Aorta (tissue), 5 donors: ENCODE measurements at places on chromosomes 12 and 14. TPM values are rescaled to one million over a fixed set of nuclear protein-coding genes. Genes with fewer than 3 reads are reported as not detected.

DNA sequence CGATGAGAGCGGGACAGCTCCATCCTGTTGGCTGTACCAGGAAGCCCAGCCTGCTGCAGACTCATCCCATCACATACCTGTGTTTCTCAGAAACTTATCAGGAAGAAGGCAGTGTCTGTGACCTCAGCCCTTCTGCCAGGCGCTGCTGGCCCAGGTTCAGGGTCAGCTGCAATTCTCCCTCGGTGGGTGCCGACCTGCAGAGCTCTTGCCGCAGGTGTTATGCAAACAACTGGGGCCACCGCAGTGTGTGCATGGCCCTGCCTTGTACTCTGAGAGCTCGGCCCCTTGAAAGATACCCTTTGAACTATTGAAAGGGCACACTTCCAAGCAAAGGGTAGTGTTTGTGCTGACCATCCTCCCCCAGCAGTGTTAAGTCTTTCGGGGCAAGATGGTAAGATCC, 322.2 kb upstream of the DIO3 start:
- no peaks in the 10 kb centered on the region for H3K36me3 ChIP-seq
- no peaks in the 10 kb centered on the region for H3K27me3 ChIP-seq
- H3K27ac ChIP-seq = no peak overlapping the region
- no peak overlapping the region for H3K4me3 ChIP-seq
- no peaks in the 10 kb centered on the region for H3K4me1 ChIP-seq

- H3K27ac ChIP-seq = no peak overlapping the region
- no peaks in the 10 kb centered on the region for H3K4me1 ChIP-seq
- DNase-seq = no peak
- peaks cover 2% of the 10 kb centered on the region for H3K36me3 ChIP-seq
These were observed 11.1 kb downstream of the AQP6 start for GRCh38 chr12:49983892-49984291.

DNA sequence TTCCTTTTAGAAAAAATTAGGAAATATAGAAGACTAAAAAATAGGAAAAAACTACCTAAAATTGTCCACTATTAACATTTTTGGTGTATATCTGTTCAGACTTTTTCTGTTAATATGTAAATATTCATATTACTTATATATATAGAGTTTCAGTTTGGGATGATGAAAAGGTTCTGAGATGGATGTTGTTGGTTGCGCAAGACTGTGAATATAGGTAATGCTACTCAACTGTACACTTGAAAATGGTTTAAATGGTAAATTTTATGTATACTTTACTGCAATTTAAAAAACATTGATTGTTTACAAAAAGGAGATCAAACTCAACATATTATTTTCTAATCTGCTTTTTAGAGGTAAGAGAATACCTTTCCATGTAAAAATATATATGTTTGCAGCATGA, 200.9 kb downstream of the RAD51B start:
- no peaks in the 10 kb centered on the region for H3K27me3 ChIP-seq
- H3K4me1 ChIP-seq = no peaks in the 10 kb centered on the region
- no peak for DNase-seq

GRCh38 chr12:116459916-116460663, 99.1 kb upstream of the MAP1LC3B2 start:
- no peak overlapping the region for H3K4me3 ChIP-seq
- H3K36me3 ChIP-seq = no peaks in the 10 kb centered on the region
- H3K27ac ChIP-seq = no peak overlapping the region
- DNase-seq = no peak
- H3K4me1 ChIP-seq = no peaks in the 10 kb centered on the region

- H3K36me3 ChIP-seq = no peaks in the 10 kb centered on the region
- H3K27ac ChIP-seq = no peak overlapping the region
- no peak for DNase-seq
- no peaks in the 10 kb centered on the region for H3K4me1 ChIP-seq
These were observed 155.5 kb upstream of the CCND2 start for GRCh38 chr12:4118017-4118510.

NGDN gene
- total RNA-seq = 30.8 TPM

NINJ2 gene
- 11.2 TPM for total RNA-seq

GRCh38 chr14:63011623-63012022, 33.6 kb downstream of the KCNH5 start:
- H3K27ac ChIP-seq = no peak overlapping the region
- no peak for DNase-seq
- no peaks in the 10 kb centered on the region for H3K36me3 ChIP-seq
- no peaks in the 10 kb centered on the region for H3K27me3 ChIP-seq

DNA sequence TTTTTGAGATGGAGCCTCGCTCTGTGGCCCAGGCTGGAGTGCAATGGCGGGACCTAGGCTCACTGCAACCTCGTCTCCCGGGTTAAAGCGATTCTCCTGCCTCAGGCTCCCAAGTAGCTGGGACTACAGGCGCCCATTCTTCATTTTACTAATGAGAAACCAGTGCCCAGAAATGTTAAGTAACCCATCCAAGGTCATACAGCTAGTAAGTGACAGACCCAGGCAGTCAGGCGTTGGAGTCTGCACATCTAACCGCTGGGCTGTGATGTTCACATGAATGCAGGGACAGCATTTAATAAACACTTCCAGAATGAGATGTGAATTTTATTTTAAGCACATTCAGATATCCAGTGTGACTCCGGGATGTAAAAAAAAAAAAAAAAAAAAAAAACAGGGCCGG, 1.3 kb upstream of the TRIP11 start:
- H3K27me3 ChIP-seq = no peaks in the 10 kb centered on the region
- no peaks in the 10 kb centered on the region for H3K36me3 ChIP-seq
- DNase-seq = no peak
- no peak overlapping the region for H3K4me3 ChIP-seq

DAO gene
- total RNA-seq = not detected

TSPAN8 gene
- 1.4 TPM for total RNA-seq

DNA sequence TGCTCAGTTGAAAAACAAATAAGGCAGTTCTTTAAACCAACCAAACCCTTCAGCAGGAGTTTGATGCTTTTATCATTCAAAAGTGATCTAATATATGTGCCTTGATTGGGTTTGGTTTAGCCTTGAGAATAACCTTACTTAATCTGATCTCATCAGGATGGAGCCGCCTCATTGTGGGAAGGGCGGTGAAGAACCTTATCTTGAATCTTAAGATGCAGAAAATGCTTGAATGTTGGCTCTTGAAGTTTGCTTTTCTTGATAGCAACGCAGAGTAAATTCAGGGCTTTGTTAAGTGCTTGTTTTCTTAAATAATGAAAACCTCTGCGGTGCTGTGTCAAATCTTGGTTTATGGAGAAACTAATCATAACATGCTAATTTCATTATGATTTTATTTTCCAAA, 138.2 kb downstream of the MON2 start:
- no peaks in the 10 kb centered on the region for H3K4me1 ChIP-seq
- H3K36me3 ChIP-seq = no peaks in the 10 kb centered on the region
- no peak overlapping the region for H3K27ac ChIP-seq
- no peaks in the 10 kb centered on the region for H3K27me3 ChIP-seq
- H3K4me3 ChIP-seq = peak overlapping the region; percentile 48
- DNase-seq = no peak
